ENCODE measurements at places on chromosomes 3 and 15.
A peak's percentile ranks its signal among the peaks of the same experiment; 100 is the strongest.

DNA sequence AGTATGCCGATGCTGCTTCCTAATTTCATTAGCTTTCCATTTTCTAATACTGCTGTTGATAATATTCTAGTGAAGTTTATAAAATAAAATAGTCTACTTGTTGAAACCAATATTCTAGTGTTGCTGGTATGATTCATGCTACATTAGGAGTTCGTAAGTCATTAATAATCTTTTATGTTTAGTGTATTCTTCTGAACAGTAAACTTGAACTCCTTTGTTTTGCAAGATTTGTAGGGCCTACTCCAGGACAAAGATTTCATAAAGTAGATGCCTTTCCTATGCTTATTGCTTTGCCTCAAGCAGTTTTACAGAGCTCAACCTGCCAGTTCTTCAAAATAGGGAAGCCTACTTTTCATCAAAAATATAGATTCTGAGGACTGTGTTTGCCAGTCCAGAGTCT is 111.5 kb downstream of the RSRC1 start:
- no peak for DNase-seq

GRCh38 chr3:72664184-72664975 is 183.9 kb downstream of the SHQ1 start:
- DNase-seq, result no peak

- DNase-seq, result peak; percentile 64
Measured at GRCh38 chr15:74799255-74799855, 13.3 kb upstream of the LMAN1L start.

DNA sequence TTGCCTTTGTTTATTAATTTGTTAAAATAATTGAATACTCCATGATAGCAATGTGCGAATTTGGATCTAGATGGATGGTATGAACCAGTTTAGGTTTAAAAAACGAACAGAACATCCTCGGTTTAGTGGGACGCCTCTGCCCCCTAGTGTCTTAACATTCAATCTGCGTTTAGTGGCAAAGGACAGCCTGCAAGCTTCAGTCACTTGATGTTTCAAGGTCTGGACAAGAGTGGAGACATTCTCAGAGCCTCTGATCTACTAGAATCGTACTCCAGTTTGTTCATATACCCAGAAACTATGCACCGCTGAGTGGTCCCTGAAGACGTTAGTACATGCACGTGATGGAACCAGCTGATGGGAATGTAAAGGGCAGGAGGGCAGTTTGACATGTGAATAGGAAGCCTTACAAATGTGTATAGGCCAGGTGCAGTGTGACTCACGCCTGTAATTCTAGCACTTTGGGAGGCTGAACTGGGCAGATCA is 17.8 kb upstream of the ATP13A4 start:
- DNase-seq, result peak; percentile 85

- DNase-seq, result peak; percentile 5
Measured at GRCh38 chr3:180018543-180018942, 18.2 kb downstream of the PEX5L start.

DNA sequence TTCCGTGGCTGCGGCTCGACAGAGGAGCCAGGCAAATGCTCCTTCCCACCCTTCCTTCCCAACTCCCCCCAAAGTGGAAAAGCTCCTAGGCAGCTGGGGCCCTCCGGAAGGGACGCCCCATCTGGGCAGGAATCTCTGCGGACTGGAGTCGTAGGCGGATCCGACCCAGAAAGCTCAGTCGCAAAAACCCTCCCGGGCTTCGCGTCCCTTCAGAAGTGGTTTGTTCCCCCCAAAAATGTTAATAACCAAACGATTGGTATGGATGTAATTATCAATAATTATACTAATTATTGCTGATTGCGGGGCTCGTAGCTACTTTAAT is 3.8 kb downstream of the RNU6-1 start:
- no peak for DNase-seq

- peak; percentile 42 for DNase-seq
Measured at GRCh38 chr3:71063773-71064290, 519.7 kb downstream of the FOXP1 start.

DNA sequence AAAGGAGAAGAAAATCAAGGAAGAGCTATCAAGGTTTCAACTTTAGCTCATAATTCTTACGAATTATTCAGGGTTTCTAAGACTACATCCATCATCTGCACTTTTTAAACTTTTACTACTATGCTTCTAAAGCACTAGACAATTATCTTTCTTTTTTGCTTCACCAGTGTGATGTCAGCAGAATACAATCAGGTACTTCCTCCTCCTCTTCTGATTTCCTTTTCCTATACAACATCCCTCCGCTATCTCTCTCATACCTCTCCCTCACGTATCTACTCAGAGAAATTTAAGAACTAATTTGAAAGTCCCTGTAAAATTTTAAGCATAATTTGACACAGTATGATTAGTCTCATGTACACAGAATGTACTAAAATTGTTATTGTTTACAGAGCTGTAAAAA is 47.3 kb upstream of the USP50 start:
- DNase-seq, result peak; percentile 15

DNA sequence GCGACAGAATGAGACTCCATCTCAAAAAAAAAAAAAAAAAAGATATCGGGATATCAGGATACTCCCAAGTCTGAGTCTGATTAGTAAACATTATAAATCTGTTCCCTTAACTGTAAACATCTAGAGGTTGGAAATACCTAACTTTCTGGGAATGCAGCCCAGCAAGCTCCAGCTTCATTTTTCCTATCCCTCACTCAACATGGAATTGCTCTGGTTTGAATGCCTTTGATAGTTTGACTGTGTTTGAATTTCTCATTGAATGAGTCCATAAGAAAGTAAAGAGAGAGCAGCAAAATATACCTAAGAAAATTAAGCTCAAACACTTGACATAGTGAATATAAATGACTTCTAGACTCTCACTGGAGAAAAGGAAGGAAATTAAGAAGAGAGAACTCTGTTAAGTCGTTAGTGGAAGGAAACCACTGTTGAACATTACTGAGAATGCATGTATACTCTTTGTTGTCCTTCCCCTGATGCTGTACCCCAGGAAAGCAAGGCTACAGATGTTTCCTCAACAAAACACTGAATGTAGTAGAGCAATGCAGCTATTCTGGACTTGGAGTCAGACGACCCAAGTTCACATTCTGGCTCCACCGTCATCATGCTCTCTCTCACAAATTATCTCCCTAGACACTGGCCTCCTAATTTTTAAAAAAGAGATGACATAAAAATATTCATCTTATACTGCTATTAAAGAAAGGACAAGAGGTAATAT is 62.4 kb downstream of the CD200 start:
- DNase-seq, result peak; percentile 77

DNA sequence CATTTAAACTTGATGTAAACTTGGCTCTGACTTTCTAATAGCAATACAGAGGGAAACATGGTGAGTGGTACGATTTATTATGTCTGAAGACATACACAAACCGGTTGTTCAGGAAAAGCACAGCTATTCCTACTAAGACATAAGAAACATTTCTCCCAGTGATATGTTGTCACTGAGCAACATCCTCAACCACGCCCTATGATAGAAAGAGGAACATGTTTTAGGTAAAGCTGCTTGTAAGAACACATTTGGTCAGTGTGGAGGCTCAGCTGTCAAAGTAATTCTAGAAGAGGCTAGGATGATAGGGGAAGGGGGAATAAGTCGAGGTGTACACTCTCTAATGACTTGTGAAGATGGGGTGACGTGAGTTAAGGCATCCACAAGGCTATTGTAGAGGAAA is 42.7 kb upstream of the B3GNT5 start:
- peak; percentile 73 for DNase-seq

DNA sequence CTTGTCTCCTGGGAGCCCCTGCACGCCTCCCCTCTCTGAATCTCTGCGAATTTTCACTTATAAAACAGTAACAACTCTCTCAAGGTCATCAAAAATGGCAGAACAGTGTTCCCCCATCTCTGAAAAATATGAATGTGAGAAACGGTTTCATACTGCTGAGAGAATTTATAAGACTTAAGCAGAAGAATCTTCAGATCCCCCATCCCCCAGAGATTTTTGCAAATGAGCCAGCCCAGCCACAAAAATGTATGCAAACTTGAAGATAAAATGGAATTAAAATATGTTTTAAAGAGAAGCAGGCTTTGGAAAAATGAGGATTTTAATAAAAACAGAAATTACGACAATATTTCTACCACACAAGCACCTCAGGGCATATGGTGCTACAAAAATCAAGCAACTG is 173.0 kb downstream of the STT3B start:
- no peak for DNase-seq

GRCh38 chr3:93992207-93992606 is 12.3 kb downstream of the ARL13B start:
- no peak for DNase-seq

Data from hematopoietic multipotent progenitor cell treated with erythropoietin and hydrocortisone succinate and interleukin-3 and kit ligand, for 4 days (in vitro differentiated cells).